ENCODE measurements at places on chromosomes 7 and 10.

GRCh38 chr7:5420067-5420880 lies 3.4 kb downstream of the TNRC18 start:
- no peak for DNase-seq

- DNase-seq: no peak
These were observed 243.9 kb upstream of the TCERG1L start for GRCh38 chr10:131555406-131555805.

DNA sequence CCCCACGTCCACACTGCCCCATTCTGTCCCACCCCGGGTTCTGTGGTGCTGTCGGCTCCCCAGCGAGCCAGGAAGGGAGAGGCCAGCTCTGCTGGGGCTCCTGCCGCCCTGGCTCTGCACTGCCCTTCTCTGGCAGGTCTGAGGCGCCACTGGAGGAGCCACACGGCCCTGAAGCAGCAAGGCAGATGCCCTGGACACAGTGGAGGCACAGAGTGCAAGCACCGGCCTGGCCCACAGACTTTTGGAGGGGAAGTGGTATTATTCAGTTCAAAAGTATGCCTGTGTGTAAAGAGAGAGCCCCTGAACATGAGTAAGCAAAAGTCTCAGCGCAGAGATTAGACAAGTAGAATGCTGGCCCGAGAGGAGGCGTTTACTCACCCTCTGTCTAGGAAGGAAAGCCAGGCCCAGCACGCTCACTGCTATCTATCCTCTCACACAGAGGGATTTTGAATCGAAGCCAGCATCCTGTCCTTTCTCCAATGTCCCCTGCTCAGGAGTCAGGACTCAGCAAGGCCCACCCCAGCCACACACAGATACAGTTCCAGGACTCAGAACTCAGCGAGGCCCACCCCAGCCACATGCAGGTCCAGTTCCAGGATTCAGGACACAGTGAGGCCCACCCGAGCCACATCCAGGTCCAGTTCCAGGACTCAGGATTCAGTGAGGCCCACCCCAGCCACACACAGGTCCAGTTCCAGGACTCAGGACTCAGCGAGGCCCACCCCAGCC lies 115.0 kb downstream of the EGFR start:
- DNase-seq: no peak

- no peak for DNase-seq
These were observed 60.7 kb downstream of the GPR26 start for GRCh38 chr10:123726836-123727235.

GRCh38 chr10:84574102-84574501 lies 245.7 kb downstream of the CCSER2 start:
- no peak for DNase-seq

DNA sequence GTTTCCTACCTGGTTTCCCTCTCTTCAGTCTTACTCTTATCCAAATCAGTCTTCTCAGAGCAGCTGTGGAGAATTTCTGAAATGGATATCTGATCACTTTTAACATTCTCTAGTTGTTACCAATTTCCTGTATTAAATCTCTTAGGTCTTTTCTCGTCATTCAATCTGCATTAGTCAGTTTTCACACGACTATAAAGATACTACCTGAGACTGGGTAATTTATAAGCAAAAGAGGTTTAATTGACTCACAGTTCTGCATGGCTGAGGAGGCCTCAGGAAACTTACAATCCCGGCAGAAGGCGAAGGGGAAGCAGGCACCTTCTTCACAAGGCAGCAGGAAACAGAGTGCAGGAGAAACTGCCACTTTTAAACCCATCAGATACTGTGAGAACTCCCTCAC lies 444.8 kb downstream of the GATA3 start:
- DNase-seq: no peak

DNA sequence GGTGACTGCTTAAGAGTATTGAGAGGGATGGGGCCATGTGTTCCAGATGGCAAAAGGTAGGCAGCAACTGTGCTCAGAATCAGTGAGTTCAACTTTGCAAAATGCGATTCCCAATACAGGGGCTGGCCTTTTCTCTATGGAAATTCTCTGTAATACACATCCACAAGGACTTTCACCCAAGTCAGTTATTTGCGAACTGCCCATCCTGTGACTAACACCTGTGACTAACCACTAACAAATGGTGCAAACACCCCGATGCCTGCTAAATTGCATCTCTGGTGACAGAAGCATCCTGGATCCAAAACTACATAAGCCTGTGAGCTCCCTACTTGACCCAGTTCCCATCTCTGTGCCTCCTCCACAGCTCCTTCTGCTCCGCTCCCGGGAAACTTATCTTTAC lies 9.0 kb upstream of the CUZD1 start:
- no peak for DNase-seq

- no peak for DNase-seq
These were observed 29.4 kb upstream of the MBL2 start for GRCh38 chr10:52801947-52802346.

DNA sequence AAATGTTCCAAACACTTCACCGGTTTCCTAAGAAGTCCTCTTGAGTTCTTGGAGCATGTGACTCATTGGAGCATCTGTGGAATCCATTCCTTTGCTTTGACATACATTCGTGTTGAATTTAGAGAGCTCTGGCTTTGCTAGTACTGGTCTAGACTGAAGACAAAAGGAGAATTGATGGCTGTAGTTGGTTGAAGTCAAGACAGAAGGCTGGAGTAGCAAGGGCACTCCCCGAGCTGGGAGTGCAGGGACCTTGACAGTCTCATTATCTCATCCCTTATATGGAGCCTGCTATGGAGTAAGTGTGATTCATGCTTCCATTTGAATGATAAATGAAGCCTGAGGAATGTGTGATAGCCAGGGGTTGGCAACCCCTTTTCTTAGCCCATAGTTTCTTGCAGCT lies 1249.1 kb downstream of the TYW1 start:
- no peak for DNase-seq

- no peak for DNase-seq
These were observed 559.4 kb downstream of the SUGCT start for GRCh38 chr7:40694026-40694809.

DNA sequence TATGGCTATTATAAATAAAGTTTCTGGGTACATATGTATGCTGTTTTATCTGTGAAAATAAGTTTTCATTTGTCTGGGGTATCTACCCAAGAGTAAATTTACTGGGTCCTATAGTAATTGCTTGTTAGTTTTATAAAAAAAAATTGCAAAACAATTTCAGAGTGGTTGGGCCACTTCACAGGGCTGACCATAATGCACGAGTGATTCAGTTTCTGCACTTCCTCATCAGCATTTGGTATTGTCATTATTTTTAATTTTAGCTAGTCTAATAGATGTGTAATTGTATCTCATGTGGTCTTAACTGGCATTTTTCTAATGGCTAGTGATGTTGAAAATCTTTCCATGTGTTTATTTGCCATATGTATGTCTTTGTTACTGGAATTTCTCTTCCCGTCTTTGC lies 452.4 kb upstream of the AKR1E2 start:
- DNase-seq: no peak

DNA sequence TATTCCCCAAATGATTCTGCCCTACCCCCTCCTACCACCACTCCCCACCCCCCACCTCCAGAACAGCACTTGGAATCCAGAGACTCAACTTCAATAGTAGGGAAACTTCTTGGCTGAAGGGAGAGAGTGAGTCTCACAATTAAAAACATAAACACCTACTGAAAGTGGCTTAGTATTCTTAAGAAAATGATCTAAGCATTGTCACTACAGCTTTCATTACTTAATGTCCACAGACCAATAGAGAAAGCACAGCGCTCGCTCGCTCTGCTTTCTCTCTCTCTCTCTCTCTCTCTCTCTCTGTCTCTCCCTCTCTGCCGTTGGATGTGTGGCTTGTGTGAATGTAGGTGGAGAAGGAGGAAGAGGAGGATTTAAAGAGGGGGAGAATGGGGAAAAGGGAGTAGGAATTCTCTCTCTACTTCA lies 1.5 kb upstream of the SEMA3A start:
- no peak for DNase-seq

DNA sequence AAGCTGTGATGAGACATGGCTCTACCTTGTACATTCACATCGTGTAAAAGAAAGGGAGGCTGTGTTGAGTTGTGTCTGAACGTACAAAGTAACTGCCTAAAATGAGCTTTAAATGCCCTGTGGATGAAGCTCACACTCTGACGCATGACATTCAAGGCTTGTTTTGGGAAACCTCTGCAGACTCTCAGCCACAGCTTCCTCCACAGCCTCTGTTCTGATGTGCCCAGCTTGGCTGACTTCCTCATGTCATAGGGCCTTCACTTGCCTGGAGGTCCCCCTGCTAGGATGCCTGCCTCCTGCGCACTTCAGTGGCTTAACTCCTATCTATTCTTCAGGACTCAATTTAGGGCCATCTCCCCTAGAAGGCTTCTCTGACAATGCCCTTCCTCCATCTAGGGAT lies 230.0 kb upstream of the HABP2 start:
- DNase-seq: no peak

DNA sequence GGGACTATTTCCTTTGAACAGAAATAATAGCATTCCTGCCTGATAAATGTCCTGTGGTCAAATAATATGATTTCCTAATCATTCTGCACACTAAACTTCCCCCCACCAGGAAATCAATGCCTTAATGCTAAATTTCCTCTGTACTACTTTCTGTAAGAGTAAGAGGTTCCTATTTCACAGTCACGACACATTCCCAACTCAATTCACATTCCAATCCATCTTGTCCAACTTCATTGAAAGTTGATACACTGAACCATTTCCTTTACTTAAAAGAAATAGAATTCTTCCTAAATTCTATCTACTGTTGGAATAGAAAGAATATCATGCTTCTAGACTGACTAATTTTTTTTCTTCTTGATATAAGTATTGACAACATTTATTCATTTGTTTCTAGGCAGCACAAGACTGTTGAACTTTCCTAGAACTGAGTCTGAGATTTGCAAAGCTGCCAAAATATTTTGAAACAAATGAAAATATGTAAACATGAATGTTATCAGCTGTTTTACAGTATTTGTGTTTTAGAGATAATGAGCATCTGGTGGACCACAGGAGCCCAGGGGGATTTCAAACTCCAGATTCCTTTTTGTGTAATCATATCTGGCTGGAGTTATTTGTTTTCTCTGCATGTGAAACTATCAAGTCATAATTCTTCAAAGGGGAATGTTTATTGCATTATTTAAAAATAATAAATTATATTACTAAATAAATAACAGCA lies 121.5 kb downstream of the TPST1 start:
- DNase-seq: no peak

DNA sequence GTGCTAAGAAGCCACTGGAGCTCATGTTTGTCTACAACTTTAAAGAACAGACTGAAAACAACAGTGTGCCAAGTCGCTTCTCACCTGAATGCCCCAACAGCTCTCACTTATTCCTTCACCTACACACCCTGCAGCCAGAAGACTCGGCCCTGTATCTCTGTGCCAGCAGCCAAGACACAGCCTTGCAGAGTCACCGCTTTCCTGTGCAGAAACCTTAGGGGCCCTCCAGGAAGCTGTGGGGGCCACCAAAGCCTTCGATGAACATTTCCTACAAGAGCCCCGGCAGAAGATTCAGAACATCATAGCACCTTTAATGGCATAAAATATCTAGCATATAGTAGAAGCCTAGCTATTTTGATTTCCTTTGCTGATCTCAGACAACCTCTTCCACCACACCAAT lies 88.0 kb upstream of the PRSS58 start:
- DNase-seq: no peak

GRCh38 chr7:92206672-92207071 lies 27.7 kb upstream of the LRRD1 start:
- DNase-seq: no peak

DNA sequence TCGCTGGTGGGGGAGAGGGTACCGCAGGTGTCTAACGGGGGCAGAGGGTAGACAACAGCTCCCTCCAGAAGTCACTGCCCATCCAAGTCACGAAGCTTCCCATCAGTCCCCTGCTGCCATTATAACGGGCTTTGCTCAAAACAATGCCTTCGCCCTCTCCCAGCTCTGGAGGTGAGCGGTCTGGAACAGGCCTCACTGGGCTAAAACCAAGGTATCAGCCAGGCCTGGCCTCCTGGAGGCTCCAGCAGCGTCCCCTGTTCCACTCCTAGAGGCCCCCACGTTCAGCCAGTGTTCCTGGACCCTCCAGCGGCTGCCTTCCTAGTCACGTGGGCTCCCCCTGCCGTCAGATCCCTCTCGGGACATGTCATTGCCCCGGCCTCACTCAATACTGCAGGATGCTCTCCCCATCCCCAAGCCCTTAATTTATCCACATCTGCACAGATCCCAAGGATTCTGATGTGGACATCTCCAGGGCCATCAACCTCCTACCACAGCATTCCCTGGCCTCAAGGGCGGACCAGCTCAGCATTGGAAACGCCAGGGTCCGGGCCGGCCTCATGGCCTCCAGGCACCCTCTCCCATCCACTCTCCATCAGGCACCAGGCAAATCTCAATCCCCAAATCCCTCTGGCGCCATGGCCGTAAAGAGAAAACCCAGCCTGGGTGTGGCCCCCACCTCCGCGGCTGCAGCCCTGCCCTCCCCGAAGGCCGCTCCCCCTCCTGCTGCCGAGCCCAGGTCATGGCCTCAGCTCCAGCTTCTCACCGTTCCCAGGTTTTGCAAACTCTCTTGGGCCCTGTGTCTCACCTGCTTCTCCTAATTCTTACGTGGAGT lies 104.1 kb upstream of the FAM20C start:
- no peak for DNase-seq

DNA sequence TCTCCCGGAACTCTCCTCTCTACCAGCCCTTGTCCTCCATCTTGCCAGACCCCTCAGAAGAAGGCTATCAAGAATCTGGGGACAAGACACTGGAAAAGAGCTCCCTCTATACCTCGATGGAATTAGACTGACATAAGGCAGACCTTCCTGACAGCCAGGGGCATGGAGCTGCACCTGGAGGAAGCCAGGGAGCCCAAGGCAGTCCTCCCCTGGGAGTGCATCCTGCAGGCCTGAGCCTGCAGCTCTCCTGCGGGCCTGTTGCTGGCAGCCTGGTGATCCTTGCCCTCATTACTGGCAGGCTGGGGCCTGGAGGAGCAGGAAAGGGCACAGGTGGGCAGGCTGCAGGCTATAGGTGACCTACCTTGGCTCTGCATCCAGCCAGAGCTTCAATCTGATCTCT lies 323.4 kb downstream of the GRID1 start:
- DNase-seq: no peak

- no peak for DNase-seq
These were observed 97.4 kb downstream of the TWIST1 start for GRCh38 chr7:19020062-19020461.

DNA sequence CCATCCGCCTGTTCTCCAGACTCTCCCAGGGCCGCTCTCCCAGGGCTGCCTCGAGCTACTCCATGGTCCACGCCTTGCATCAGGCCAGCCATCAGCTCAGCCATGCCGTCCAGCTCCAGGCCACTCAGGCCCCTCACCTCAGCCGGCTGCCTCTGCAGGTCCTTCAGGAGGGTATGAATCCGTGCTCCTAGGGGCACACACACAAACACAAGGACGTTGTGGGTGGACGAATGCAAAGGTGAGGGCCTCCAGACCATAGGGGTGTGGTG lies 449.4 kb downstream of the PTPRN2 start:
- DNase-seq: no peak

GRCh38 chr7:4931943-4932342 lies 27.0 kb downstream of the MMD2 start:
- no peak for DNase-seq

GRCh38 chr10:93495654-93496321 lies 624 bp upstream of the CEP55 start:
- DNase-seq: no peak

Data from stimulated activated CD8-positive, alpha-beta memory T cell treated with anti-CD3 and anti-CD28 coated beads, Interleukin-15, amount 100 ng/mL, for 24 hours (primary cell).